ENCODE measurements at places on chromosomes 11 and 22.

GRCh38 chr22:37796079-37796478 lies 11.7 kb upstream of the GCAT start:
- DNase-seq: no peak

- DNase-seq: no peak
These were observed 46.2 kb downstream of the CACNA1I start for GRCh38 chr22:39616781-39617180.

DNA sequence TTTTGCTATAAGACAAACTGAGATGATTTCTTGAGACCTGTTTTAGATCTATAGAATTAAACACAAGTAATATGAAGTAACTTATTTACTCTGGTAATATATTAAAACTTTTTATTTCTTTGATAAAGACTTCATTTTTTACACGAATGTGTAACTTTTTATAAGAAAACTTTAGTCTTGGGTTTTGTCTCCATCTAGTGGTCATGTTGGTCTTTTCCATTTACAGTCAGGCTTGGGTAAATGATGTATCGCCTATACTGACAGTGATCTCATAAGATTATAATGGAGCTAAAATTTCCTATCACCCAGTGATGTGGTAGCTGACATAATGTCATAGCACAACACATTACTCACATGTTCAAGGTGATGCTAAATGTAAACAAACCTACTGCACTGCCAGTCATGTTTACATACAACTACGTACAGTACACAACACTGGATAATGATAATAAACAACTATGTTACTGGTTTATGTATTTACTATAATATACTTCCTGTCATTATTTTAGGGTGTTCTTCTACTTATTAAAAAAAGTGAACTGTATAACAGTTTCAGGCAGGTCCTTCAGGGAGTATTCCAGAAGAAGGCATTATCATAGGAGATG lies 7.5 kb upstream of the C11orf97 start:
- no peak for DNase-seq

DNA sequence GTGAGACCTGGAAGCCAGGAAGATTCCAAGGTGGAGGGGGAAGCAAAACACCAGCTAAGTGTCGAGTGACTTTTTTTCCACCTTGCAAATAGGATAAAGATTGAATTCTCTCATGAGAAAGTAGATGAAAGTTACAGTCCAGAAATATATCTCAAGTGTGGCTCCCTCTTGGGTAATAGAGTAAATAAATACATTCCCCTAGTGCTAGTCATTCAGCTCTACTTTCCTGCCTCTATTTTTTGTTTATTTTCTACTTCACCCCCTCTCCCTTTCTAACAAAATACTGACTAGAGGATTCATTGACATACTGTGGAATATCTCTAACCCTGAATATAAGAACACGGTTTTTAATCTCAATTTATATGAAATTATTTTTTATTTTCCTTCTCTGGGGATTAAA lies 19.2 kb upstream of the OOSP4B start:
- DNase-seq: no peak

GRCh38 chr22:43435851-43436811 lies 24.3 kb downstream of the MPPED1 start:
- no peak for DNase-seq

- no peak for DNase-seq
These were observed 1514.8 kb downstream of the TBC1D22A start for GRCh38 chr22:48276994-48277867.

GRCh38 chr11:117073539-117073938 lies 24.7 kb downstream of the SIK3 start:
- no peak for DNase-seq

DNA sequence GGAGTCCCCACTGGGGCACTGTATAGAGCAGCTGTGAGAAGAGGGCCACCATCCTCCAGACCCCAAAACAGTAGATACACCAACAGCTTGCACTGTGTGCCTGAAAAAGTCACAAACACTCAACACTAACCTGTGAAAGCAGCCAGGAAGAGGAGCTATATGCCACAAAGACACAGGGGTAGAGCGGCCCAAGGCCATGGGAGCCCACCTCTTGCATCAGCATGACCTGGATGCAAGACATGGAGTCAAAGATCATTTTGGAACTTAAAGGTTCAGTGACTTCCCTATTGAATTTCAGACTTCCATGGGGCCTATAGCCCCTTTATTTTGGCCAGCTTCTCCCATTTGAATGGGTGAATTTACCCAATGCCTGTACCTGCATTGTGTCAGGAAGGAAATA lies 29.7 kb upstream of the CYB5R3 start:
- DNase-seq: no peak

DNA sequence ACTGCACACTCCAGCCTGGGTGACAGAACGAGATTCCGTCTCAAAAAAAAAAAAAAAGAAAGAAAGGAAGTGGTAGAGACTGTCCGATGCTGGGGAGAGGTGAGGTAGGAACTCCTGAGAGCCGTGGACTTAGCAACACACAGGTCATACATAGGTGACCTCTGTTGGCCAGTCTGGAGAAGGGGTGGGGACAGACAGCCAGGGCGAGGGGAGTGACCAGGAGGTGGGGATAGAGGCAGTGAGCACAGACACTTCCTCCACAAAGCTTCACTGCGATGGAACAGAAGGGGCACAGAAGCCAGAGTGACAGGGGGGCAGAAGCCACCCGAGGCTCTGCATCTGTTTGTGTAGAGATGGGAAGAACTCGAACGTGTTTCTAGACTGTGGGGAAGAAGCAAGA lies 47.1 kb downstream of the MYH9 start:
- no peak for DNase-seq

- DNase-seq: no peak
These were observed 166.2 kb downstream of the OPCML start for GRCh38 chr11:133366147-133366546.
